ENCODE measurements at places on chromosomes 1 and 21. TPM values are rescaled to one million over a fixed set of nuclear protein-coding genes. Genes with fewer than 3 reads are reported as not detected.

- no peak for DNase-seq
Measured at GRCh38 chr21:36703626-36704280, 4.8 kb downstream of the SIM2 start.

DNA sequence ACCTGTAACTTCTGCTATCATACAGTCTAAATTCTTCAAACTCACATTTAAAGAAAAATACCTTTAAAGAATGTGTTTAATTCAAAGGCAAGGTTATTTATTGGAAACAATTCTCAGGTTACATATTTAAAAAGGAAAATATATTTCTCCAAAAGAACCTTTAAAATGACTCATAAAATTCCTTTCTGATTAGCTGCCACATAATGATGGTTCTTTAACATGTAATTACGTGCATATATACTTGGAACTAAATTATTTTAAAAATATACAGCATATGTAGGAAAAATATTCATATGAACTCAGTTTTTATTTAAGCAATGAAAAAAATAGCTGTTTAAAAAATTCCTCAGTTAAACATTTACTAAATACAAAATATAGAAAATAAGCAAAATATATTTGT lies 173.6 kb downstream of the COP1 start:
- DNase-seq, result no peak

CLCA2 gene
- not detected for total RNA-seq

- DNase-seq, result no peak
Measured at GRCh38 chr1:38293567-38293966, 247.0 kb upstream of the POU3F1 start.

OR2T2 gene
- total RNA-seq, result not detected
